Globus pallidus (tissue), 1 donor: ENCODE measurements at places on chromosomes 1 and 21.

DNA sequence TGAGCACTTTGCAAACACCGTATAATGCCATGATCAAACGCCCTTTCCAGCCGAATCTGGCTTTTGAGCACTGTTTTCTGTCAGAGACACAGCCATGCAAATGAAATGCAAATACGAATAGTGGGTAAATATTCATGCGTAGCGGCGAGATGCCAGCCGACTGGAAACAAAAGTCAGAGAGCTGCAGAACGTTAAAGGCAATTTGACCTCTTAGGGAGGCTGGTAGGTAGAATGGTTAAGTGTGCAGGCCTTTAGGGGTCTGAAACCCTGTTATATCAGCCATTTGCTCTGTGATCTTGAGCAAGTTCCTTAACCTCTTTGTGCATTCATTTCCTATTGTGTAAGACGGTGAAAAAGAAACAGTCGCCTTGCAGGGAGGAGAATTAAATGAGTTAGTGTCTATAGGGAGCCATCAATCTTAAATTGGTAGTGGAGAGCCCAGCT is 6.5 kb upstream of the SDHB start:
- DNase-seq = no peak

- DNase-seq = no peak
Measured at GRCh38 chr1:103056423-103056822, 51.9 kb downstream of the COL11A1 start.

DNA sequence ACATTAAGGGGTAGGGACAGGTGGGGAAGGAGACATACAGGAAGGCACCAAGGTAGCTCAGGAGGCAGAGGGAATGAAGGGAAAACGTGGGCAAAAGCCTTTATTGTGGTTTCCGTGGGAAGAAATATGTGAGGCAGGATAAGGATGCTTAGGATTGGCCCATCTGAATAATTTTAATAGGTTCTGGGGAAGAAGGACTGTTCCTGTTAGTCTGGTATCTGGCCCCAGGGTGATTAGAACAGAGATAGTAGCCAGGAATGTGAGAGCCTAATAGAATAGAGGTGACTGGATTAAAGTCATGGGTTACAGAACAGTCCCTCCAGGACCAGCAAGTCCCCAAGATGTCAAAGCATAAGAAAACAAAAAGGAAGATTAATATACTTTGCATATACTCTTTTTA is 545.2 kb upstream of the CAMK1G start:
- no peak for DNase-seq

DNA sequence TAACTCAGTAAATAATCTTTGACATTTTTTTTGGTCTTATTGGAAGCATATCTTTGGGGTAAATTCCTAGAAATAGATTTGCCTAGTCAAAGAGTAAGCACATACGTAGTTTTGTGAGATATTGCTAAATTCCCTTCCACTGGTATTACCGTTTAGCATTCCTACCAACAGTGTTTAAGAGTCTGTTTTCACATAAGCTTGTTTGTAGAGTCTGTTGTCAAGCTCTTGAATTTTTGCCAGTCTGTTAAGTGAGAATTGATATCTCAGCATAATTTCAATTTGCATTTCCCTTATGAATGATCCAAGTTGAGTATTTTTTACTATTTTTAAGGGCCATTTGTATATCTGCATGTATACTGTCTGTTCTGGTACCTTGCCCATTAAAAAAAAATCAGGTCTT is 37.0 kb upstream of the MPC2 start:
- no peak for DNase-seq

DNA sequence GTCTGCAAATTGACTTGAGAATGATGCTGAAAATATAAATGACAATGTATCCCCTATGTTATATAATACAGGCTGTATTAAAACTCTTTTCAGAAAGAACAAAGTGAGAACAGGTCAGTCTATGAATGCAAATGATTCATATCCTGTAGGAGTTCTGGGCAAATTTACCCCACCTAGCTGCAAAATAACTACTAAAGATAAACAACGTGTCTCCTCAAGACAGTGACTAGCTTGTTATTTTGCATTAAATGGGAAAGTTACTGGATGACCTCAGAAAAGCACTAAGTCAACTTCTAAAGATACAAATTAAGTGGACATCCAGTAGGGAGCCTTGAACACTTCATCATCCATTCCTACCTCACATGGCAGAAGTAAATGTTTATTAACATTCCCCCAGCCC is 11.1 kb downstream of the RNF19B start:
- DNase-seq = no peak

- no peak for DNase-seq
Measured at GRCh38 chr1:228919914-228920313, 184.6 kb downstream of the RHOU start.

DNA sequence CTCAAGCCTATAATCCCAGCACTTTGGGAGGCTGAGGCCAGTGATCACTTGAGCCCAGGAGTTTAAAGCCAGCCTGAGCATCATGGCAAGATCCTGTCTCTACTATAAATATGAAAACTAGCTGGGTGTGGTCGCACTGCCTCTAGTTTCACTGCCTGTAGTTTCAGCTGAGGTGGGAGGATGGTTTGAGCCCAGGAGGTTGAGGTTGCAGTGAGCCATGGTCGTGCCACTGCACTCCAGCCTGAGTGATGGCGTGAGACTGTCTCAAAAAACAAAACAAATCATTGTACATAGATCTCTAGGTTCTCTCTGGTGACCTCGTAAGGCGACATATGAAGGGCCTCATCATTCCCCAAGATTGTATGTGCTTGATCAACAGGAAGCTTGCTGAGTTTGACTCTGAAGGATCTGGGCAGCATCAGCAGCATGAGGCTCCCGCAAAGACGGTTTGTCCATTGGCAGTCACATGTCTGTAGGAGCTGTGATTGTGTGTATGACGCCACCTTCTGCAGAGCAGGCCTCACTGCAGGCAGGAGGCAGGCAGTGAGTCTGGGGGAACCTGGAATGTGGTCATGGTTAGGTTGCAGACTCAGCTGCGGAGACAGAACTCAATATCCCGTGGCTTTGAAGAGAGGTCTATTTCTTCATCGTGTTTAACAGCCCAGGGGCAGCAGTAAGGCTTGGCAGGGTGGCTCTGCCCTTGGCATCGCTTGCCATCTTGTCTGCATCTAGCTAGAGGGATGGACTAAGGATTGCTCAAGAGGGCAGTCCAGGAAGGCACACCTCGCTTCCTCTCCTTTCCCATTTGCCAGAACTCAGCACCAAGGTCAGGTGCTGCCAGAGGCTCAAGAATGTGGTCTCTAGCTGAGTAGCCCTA is 14.0 kb downstream of the ATP5PO start:
- DNase-seq = peak; percentile 59

- no peak for DNase-seq
Measured at GRCh38 chr21:45408271-45408791, 3.4 kb downstream of the COL18A1 start.

GRCh38 chr21:17784180-17784598 is 35.0 kb downstream of the C21orf91 start:
- peak; percentile 22 for DNase-seq

GRCh38 chr1:67615886-67616285 is 69.1 kb upstream of the GADD45A start:
- DNase-seq = no peak

DNA sequence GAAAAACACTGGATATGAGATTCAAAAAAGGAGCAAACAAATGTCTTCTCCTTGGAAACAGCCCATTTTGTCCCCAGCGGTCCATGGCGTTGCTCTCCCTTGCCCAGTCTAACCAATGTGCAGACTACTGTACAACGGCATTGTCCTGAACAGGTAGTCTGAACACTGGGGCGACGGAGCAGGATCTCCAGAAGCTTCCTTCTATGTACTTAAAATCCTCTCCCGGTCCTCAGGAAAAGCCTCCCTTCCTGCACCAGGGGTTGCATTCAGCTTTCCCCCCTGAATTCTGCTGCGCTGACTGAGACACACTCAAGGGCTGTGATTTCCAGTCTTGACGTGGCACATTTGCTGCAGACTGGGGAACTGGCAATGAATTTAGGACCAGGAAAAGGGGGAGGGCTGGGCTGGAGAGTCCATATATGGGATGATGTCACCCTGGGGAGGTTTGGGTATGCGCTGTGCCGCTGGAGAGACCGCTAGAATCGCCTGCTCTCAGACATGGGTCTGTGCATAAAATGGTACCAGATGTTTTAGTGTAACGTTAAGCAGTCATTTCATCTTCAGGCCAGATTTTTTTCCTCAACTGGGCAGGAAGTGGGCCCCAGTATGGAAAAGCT is 275.9 kb upstream of the C1orf105 start:
- no peak for DNase-seq

- DNase-seq = no peak
Measured at GRCh38 chr1:230278871-230279582, 147.1 kb downstream of the PGBD5 start.

DNA sequence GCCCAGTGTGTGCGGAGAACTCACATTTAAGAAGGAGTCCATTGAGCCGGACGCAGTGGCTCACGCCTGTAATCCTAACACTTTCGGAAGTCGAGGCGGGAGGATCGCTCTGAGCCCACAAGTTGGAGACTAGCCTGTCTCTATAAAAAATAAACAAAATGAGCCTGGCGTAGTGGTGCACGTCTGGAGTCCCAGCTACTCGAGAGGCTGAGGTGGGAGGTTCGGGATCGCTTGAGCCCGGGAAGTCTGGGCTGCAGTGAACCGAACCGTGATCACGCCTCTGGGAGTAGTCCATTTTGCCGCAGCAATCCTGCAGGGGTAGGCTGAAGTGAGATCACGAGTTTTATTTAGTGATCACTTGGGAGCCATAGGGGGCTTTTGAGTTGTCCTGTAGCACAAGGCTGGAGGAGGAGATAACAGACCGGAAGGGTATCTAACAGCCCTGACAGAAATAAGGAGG is 497 bp upstream of the FUCA1 start:
- no peak for DNase-seq

DNA sequence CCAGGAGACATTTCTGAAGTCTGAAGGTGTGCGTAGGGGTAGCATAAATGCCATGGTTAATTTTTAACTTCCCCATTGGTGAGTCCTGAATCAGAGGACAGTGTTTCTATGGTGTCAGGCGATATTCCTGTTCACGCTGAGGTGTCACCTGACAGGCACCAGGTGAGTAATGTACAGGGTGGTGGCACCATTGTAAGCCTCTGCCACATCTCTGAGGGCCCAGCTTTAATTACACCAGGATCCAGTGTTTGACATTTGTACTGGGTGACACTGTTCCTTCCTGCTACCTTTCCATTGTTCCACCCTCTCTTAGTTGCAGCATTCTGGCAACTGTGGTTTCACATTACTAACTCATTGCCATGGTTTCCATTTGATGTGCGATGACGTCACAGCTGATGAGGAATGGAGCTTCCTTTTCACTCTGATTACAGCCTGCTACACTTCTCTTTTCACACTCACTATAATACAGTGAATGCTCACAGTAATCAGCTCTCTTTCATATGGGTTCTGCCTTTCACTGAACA is 40.6 kb upstream of the MARK1 start:
- no peak for DNase-seq

- DNase-seq = peak; percentile 11
Measured at GRCh38 chr1:233172201-233172600, 123.3 kb downstream of the PCNX2 start.

- peak; percentile 24 for DNase-seq
Measured at GRCh38 chr1:181423301-181423918, 59.9 kb upstream of the CACNA1E start.

GRCh38 chr1:162632698-162633080 is 425 bp downstream of the DDR2 start:
- no peak for DNase-seq

DNA sequence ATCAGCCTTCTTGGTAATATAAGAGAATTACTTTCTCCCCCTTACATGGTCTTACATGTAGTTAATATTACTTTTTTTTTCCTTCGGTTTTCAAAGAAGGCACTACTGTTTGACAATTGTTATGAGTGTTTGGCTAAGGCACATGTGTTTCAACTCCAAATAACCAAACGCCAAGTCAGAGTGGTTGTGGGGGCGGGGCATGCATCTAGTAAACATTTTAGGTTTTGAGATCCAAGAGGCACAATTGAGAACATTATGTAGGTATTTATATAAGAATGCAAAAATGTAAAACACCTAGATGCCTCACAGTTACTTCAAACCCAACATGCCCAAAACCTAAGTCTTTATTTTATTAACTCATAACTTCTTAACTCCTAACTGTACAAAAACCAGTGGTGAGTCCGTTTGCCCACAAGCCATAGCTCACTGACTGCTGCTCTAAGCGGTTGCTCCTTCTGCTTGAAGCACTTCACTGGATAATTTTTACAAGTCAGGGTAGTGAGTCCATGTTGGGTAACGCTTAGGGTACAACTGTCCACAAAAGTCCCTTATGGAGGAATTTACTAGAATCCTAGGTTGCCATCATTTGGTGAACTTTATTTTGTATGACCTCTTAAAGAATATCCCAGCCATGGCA is 189.9 kb downstream of the HUNK start:
- no peak for DNase-seq

DNA sequence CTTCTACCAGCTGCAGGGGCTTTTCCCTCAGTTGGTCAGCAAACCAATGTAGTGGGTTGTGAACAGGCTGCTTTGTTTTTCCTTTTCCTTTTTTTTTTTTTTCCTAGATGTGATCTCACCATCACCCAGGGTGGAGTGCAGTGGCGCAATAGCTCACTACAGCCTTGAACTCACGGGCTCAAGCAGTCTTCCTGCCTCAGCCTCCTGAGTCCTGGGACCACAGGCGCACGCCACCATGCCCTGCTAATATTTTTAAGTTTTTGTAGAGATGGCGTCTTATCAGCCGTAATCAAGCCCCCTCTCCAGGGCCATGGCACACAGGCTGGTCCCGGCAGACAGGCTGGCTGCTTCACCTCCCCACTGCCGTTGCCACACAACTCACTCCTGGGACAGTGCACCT is 3.4 kb upstream of the TRIM11 start:
- DNase-seq = no peak

- no peak for DNase-seq
Measured at GRCh38 chr1:182601913-182602312, 2.3 kb downstream of the RGS16 start.

- DNase-seq = no peak
Measured at GRCh38 chr1:228647523-228648444, 87.5 kb upstream of the RHOU start.

GRCh38 chr1:39370602-39371001 is 120.8 kb upstream of the BMP8A start:
- DNase-seq = no peak

GRCh38 chr1:199691540-199691939 is 336.0 kb upstream of the NR5A2 start:
- no peak for DNase-seq

DNA sequence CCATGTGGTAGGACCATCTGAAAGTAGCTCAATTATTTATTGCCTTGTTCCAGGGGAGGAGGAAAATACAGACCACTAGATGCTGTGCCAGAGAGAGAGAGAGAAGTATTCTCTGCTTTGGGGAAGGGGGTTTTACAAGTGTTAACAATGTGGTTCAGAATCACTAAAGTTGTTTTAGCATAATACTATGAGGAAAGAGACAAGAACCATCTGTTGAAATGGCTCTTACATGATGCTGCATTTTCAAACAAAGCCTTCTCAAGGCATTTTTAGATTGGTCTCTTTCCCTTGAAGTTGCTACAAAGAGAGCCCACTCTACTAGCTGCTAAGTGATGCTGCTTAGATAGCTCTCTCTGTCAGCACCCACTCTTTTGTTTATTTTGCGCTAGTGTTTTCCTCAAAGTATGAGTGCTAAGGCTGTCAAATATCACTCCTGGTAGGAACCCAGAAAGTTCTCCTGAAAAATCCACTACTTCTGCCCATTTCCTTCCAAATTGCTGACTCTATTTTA is 255.1 kb downstream of the NFIA start:
- peak; percentile 8 for DNase-seq
